ENCODE measurements at places on chromosomes 6 and 20.

DNA sequence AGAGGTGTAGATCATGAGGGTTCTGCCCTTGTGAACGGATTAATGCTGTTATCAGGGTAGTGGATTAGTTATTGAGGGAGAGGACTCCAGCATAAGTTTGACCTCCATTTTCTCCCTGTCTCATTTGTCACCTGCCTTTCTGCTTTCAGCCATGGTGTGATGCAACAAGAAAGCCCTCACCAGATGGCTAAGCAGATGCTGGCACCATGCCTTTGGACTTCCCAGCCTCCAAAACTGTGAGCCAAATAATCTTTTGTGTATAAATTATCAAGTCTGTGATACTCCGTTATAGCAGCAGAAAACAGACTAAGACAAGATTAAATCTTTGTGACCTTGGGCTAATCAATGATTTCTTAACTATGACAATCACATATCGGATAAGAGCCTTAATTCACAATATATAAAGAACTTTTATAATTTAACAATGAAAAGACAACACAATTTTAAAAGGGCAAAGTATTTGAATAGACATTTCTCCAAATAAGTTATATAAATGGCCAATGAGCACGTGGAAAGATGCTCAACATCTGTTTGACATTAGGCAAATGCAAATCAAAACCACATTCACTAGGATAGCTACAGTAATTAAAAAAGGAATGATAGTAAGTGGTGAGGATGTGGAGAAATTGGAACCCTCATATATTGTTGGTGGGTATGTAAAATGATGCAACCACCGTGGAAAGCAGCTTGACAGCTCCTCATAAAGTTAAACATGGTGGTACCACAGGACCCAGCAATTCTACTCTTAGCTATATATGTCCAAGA lies 45.3 kb upstream of the IFNGR1 start:
- no peak for DNase-seq

GRCh38 chr20:35055445-35056276 lies 36.9 kb downstream of the TRPC4AP start:
- no peak for DNase-seq

GRCh38 chr6:159931112-159931511 lies 37.8 kb upstream of the IGF2R start:
- peak; percentile 40 for DNase-seq

- DNase-seq = no peak
Measured at GRCh38 chr20:2103461-2104153, 2.0 kb downstream of the STK35 start.

- DNase-seq = no peak
Measured at GRCh38 chr6:119521251-119521650, 171.7 kb upstream of the MAN1A1 start.

DNA sequence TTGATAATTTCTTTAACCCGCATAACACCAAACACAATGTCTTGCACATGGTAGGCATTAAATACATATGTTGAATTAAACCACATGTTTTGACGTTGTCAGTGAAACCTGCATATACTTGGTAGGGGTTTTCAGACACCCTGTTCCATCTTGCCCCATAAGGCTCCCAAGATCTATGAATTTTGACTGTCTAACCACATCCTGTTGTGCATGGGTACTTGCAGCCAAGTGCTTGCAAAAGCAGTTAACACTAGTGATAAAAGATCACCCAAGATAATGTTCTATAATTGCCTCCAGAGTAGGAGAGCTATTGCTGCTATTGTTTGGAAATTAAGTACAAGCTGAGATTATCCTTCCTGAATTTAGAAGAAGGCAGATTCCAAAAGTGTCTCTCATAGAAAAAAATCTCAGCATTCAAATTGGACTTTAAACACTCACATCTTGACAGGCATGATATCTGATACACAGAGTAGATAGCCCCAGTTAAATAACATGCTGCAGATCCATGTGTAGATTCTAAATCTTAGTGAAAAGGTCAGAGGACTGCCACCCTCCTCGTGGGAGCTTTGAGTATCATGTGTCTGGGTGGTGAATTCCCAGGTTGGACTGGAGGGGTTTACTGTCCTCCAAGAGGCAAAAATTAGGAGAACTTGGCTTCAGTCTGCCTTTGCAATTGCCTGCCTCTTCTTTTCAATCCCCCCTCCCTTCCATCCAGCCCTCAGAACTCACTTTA lies 25.8 kb upstream of the CCN6 start:
- DNase-seq = no peak
